Upper lobe of left lung (tissue), 6 donors: ENCODE measurements at places on chromosomes 13 and 19.

- no peak for DNase-seq
Observed at GRCh38 chr19:31451686-31452330, 102.6 kb upstream of the TSHZ3 start.

DNA sequence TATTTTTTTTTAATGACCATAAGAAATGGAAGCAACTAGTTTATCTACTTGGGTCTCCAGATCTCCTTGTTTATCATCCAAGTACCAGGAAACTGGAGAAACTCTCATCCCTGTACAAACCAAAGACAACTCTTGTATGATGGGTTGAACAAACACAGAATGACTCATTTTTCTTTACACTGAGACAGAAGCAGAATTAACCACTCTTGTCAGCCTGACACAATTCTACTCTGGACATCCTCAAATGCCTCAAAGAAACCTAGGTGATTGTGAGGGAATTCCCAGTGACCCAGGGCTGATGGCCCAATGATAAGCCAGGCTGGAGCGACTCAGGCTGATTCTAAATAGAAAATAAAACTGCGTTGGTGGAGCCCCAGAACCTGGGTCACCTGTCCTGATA, 151.5 kb downstream of the ZNF737 start:
- DNase-seq = no peak

- no peak for DNase-seq
Observed at GRCh38 chr13:31124204-31124603, 37.5 kb downstream of the HSPH1 start.

DNA sequence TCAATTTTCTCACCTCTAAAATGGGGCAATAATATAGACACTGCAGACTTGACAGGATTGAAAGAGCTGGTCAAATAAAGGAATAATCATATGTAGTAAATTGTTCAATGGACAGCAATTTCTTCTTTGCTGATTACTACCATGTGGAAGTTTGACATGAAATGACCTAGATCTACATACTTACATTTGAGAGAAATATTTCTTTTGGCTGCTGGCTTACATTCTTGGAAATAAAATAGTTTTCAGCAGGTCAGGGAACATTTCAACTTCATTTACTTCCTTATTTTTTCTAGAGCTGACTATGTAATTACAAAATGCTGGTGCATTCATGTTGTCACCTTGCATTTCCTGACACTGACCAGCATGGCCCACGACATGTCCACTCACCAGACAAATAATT, 294.6 kb upstream of the MIR17HG start:
- DNase-seq = no peak

DNA sequence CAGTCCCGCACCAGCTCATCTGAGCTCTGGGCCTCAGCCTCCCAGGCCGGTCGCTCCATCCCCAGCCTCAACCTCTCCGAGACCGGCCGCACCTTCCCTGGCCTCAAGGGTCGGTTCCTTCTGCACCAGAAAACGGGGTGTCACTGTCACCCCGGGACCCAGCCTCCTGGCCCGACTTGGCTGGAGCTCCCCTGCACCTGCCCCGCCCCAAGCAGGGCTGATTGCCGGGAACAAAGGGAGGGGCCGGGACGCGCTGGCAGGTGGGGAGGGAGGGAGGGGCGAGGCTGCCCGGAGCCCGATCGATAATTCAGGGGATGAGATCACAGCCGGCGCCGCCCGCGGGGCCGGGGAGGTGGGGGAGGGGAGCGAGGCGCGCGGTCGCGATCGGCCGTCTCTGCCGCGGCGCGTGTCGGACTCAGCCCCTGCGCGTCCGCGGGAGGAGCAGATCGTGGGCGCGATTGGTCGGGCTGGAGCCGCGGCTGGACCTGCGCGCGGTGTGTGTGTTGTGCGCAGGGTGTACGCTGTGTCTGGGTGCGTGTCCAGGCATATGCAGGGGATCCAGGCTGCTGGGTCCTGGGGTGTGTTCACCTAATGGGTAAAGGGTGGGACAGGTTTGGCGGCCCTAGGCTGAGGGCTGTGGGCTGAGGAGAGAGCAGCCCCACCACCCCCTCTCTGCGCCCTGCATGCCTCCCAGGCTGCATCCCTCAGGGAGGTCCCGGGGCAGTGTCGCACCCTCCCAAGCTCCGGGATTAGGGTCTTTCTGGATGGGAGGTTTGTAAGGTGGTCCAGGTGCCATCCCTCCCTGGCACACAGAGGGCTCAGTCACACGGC, 1.1 kb upstream of the SHC2 start:
- peak; percentile 51 for DNase-seq

GRCh38 chr19:58584498-58585441, 11.6 kb upstream of the MZF1 start:
- no peak for DNase-seq
